ENCODE measurements at places on chromosomes 16 and 17.

- no peak for DNase-seq
Observed at GRCh38 chr17:10610884-10611283, 46.2 kb downstream of the MYH3 start.

DNA sequence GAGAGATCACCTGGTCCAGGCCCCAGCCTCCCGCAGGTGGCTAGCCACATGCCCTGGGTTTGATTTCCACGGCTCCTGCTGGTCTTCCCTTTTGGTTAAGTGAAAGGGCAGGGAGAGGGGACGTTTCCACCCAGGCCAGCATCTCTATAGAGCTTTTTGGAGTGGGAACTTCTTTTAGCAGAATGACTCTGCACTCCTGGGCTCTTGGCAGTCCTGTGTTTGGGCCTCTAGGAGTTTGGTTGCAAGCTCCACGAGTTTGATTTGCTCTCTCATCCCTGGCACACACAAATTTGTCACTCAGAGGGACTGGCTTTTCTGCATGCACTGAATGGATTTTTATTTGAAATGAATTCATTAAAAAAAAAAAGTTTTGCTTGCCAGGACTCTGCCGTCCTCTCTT, 32.8 kb downstream of the MSI2 start:
- peak; percentile 38 for DNase-seq

- no peak for DNase-seq
Observed at GRCh38 chr17:14143688-14144087, 74.4 kb downstream of the COX10 start.

DNA sequence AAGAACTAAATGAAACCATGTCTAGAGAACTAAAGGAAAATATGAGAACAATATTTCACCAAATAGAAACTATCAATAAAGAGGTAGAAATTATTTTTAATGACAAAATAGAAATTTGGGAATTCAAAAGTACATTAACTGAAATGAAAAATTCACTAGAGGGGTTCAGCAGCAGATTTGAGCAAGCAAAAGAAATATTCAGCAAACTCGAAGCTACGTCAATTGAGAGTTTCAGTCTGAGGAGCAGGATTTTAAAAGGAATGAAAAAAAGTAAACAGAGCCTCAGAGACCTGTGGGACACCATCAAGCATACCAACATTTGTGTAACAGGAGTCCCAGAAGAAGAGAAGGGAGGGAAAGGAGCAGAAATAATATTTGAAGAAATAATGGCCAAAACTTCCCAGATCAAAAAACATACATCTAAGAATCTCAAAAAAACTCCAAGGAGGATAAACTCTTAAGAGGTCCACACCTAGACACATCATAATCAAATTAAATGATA, 38.3 kb downstream of the ZFP90 start:
- DNase-seq, result no peak

DNA sequence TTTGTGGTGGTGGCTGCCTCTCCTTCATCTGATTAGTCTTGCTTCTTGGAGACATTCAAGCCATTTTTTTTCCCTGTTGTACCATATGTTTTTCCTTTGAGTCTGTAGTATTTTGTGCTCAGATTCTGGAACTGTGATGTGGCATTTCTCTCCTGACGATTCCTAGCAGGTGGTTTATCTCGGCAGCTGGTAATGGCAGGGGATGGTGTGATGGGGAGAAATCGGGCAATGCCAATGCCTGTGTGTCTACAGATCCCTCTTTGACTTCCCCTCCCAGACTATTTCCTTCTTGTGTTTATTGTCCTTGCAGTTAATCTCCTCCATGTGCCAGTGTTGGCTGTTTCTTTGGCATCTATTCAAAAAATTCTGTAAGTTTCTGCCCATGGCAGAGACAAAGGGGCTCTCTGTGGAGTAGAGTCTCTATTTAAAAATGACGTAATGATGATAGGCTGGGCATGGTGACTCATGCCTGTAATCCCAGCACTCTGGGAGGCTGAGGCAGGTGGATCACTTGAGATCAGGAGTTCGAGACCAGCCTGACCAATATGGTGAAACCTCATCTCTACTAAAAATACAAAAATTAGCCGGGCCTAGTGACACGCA, 90.2 kb upstream of the ERCC4 start:
- no peak for DNase-seq

DNA sequence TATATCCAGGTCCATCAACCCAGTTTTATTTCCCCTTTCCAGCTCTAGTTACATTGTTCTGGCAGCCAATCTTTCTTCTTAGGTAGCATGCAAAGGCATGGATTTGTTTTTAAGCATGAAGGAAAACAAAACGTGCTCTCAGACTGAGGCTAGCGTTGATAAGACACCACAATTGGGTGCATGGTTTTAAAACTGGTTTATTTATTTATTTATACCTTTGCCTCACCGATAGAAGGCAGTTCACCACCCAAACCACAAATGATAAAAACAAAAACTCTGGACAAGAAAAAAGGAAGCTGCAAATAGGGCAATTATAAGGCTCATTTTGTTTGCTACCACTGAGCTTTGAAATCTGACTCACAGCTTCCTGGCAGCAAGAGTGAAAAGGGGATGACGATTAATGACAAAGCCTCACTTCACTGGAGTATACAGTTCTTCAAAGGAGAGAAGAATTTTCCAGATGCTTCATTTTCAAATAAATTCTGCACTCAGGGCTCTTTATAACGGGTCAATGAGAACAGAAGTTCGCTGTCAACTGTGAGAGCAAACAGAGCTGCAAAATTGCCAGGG, 278.4 kb upstream of the IRX5 start:
- DNase-seq, result no peak

DNA sequence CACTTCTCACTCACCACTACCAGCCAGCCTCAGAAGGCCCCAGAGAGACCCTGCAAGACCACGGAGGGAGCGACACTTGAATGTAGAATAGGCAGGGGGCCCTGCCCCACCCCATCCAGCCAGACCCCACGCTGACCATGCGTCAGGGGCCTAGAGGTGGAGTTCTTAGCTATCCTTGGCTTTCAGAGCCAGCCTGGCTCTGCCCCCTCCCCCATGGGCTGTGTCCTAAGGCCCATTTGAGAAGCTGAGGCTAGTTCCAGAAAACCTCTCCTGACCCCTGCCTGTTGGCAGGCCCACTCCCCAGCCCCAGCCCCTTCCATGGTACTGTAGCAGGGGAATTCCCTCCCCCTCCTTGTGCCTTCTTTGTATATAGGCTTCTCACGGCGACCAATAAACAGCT, 5.1 kb upstream of the PDK2 start:
- no peak for DNase-seq

DNA sequence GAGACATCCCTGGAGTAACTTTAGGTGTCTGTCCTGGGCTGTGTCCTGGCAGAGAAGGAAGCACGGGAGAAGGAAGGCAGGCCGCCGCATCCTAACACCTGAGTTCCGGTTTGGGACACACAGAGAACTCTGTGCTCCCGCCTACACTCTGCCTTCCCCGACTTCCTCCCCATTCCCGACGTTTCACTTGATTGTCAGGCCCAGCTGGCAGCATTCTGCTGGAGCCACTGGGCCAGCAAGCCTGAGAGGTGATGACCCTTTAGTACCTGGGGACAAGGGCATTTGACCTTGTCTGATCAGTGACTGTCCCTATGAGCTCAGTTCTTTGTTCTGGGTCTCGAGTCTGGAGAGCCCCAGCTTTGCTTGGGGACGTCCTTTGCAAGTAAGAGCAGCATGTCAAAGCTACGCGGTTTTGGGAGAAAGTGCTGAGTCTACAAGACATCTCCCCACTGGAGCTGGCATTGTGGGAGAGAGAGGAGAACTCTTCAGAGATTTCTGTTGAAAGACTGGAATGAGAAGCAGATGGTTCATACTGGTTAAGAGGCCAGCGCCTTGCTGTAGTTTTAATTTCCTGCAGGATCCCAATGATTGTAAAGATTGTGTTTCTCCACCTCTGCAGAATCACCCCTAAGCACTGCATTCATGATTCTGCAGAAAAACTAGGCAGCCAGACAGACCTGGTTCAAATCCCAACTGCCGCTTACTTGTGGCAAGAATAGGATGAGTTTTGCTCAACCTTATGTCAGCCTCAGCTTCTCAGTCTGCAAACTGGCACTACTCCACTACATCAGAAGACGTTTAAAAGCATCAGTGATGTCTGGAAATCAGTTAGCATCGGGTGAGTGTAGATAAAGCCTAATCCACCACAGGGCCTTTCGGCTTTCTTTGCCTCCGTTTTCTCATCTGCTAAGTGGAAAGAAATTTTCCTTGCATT, 20.6 kb downstream of the ABAT start:
- DNase-seq, result no peak

GRCh38 chr17:7293159-7293558, 1.3 kb downstream of the YBX2 start:
- no peak for DNase-seq

- no peak for DNase-seq
Observed at GRCh38 chr17:1379930-1380313, 20.1 kb downstream of the YWHAE start.

- no peak for DNase-seq
Observed at GRCh38 chr17:13544292-13544691, 57.4 kb downstream of the HS3ST3A1 start.

GRCh38 chr16:85306071-85306792, 194.0 kb upstream of the CIBAR2 start:
- DNase-seq, result peak; percentile 95

Measured in hematopoietic multipotent progenitor cell treated with erythropoietin and hydrocortisone succinate and interleukin-3 and kit ligand, for 4 days (in vitro differentiated cells).